ENCODE measurements at places on chromosomes 2 and 18. TPM values are rescaled to one million over a fixed set of nuclear protein-coding genes. Genes with fewer than 3 reads are reported as not detected.

PFN4 gene
- total RNA-seq: not detected

CHRND gene
- total RNA-seq: 0.11 TPM

OSR1 gene
- total RNA-seq: 0.17 TPM

TEKT4 gene
- not detected for total RNA-seq

RND3 gene
- total RNA-seq: 9.4 TPM

IL36A gene
- not detected for total RNA-seq

SCYGR4 gene
- total RNA-seq: not detected

CFAP210 gene
- total RNA-seq: 0.70 TPM
